ENCODE measurements at places on chromosomes 11 and 22. TPM values are rescaled to one million over a fixed set of nuclear protein-coding genes. Genes with fewer than 3 reads are reported as not detected.

GRCh38 chr11:35046681-35047080 lies 92.3 kb upstream of the CD44 start:
- no peak for DNase-seq

GRCh38 chr11:16607675-16608644 lies 130.5 kb upstream of the C11orf58 start:
- DNase-seq = peak; percentile 67

- no peak for DNase-seq
Measured at GRCh38 chr11:71987521-71987920, 11.2 kb upstream of the IL18BP start.

DNA sequence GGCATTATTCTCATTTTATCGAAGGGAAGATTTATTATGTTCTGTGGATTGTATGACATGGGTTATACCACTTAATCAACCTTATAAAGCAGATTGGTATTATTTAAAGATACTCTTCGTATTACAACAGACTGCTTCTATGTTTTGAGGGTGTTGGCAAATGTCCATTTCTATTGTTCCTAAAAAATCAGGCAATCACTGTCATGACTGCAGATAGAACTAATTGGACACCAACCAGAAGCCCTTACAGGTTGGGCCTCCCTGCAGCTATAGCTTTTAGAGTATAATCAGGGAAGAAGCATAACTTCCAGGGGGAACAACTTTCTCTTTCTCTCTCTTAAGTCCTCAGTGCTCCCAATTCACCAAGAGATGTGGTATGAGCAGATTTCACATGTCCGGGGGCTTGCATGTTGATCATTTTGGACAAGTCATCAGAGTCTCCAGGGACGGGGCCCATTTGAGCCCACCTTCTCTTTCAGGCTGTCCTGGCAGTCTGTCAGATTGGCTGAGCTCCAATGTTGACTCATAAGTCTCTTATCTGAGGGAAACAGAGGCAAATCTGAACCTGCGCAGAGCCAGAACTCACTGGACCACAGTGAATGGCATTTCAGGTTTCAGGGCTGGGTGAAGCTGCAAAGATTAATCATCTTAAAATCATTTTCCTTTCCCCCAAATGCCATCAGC lies 264.0 kb upstream of the CCDC90B start:
- DNase-seq = no peak

GRCh38 chr11:26106726-26107125 lies 225.2 kb upstream of the ANO3 start:
- DNase-seq = no peak

- no peak for DNase-seq
Measured at GRCh38 chr11:65609229-65609628, 4.8 kb downstream of the MAP3K11 start.

DNA sequence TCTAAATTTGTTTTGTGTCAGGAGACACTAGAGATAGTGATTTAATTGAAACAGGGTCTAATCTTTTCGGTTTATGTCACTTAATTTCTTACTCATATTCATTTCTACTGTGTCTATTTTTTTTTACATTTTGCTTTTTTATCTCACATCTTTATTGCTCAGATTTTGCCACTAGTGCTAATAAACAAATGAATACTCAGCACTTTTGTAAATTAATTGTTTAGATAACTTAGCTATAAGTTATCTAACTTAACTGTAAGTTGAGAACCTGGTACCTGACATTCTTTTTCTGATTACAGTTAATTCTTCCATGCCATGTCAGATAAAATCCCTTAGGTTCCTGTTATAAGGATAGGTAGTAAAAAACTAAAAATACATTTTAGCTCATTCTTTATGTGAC lies 22.1 kb upstream of the OR5M8 start:
- no peak for DNase-seq

- no peak for DNase-seq
Measured at GRCh38 chr11:108601150-108601549, 7.6 kb upstream of the EXPH5 start.

DNA sequence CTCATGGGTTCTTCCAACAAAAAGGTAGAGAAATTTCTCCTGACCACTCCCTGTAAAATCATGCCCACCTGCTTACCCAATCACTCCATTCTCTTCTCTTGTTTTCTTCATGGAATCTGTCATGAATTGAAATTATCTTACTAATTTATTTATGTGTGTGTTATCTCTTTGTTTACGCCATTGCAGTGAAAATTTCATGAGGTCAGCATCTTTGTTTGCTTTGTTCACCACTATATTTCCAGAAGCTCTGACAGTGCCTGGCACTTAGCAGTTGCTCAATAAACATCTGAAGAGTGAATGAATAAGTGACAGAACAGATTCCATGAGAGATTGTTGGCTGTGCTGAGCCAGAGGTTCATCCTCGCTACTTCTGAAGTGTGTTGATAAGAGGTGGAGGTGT lies 329.5 kb downstream of the NXPE2 start:
- DNase-seq = no peak

GRCh38 chr11:3902441-3902840 lies 47.0 kb downstream of the STIM1 start:
- no peak for DNase-seq

DNA sequence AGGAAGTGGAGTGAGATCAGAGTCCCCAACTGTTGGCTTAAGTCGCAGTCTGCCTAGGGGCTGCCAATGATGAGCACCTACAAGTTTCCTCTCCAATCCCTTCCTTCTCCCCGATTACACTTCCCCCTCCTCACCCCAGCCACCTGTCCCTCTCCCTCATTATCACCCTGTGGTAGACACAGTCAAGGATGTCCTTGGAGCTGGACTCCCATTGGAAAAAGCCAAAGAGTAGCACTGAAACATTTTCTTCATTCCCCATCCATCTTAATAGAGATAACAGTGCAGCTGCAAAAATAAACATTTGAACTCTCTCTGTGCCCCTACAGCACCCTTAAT lies 146.2 kb downstream of the DBX1 start:
- DNase-seq = no peak

GRCh38 chr11:59012398-59013265 lies 73.3 kb downstream of the GLYATL1 start:
- no peak for DNase-seq

Gene USH1C
- not detected for total RNA-seq

Gene DEFB131B
- total RNA-seq = not detected

Gene CRACR2B
- total RNA-seq = not detected

Gene SYT7
- 10.8 TPM for total RNA-seq

Gene UBQLNL
- total RNA-seq = not detected

Gene CDON
- total RNA-seq = 13.4 TPM
